ENCODE measurements at places on chromosomes 13 and 19. TPM values are rescaled to one million over a fixed set of nuclear protein-coding genes. Genes with fewer than 3 reads are reported as not detected.

The UBE2L5 gene
- not detected for total RNA-seq

The WDR88 gene
- not detected for total RNA-seq

The KL gene
- 0.92 TPM for total RNA-seq

The CLC gene
- total RNA-seq: 13.6 TPM

The ZNF841 gene
- total RNA-seq: 11.1 TPM

The C19orf47 gene
- total RNA-seq: 4.3 TPM

The CATSPERD gene
- total RNA-seq: not detected

The ZNF154 gene
- 4.7 TPM for total RNA-seq

The PRTN3 gene
- 225 TPM for total RNA-seq

The LILRB4 gene
- 5.0 TPM for total RNA-seq

The PROZ gene
- total RNA-seq: 10.6 TPM

The OR4F17 gene
- not detected for total RNA-seq

The CABP5 gene
- not detected for total RNA-seq

The CEACAM1 gene
- total RNA-seq: 8.3 TPM

The PEAK3 gene
- total RNA-seq: 0.67 TPM

The CIC gene
- 21.3 TPM for total RNA-seq

The PGLYRP2 gene
- 68.5 TPM for total RNA-seq

Measured in liver (tissue), 10 donors.